ENCODE measurements at places on chromosomes 13 and 19. TPM values are rescaled to one million over a fixed set of nuclear protein-coding genes. Genes with fewer than 3 reads are reported as not detected.

Gene SIGLECL1
- not detected for total RNA-seq

Gene CRLF1
- 20.2 TPM for total RNA-seq

Gene ZNF865
- total RNA-seq = 30.0 TPM

Gene ZSCAN4
- total RNA-seq = not detected
